ENCODE measurements at places on chromosomes 4 and X.

- DNase-seq = no peak
These were observed 3.6 kb upstream of the LEF1 start for GRCh38 chr4:108172231-108172752.

GRCh38 chr4:967113-968104 is 6.0 kb downstream of the DGKQ start:
- DNase-seq = no peak

GRCh38 chr4:5018603-5019002 is 655 bp downstream of the CYTL1 start:
- DNase-seq = no peak

DNA sequence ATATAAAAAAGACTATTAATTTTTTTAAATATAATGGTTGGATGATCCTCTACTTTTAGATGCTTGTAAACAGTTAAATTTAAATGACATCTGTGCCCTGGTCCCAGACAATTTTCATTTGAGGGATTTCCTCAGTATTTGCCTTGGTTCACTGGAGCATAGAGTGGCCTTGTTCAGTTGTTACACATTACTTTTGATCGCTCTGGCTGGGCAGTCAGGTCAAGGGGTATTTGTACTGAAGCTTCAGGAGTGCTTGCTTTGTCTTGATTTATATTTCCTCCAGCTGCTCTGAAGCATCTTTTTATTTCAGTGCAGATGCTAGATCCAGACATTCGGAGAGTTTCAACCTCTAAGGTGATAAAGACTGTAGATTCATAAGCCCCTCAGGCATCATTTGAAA is 50.0 kb downstream of the COMMD8 start:
- no peak for DNase-seq

DNA sequence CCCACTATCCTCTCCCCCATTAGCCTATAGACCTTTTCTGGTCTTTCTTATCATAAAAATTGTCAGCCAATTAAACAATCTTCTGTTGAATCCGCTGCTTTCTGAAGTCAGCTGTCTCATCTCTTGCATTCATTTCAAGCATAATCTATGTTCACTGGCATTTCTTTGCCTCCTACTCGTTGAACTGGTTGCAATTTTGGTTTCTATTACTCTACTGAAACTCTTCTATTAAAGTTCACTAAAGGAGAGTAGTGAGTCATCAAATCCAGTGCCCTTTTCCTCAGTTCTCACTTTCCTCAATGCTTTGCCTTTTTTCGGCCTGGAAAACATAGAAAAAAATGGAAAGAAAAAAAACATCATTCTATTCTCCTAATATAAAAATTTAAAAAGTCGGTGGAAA is 23.9 kb upstream of the CXCL13 start:
- no peak for DNase-seq

GRCh38 chrX:42085836-42086235 is 162.5 kb upstream of the CASK start:
- no peak for DNase-seq

DNA sequence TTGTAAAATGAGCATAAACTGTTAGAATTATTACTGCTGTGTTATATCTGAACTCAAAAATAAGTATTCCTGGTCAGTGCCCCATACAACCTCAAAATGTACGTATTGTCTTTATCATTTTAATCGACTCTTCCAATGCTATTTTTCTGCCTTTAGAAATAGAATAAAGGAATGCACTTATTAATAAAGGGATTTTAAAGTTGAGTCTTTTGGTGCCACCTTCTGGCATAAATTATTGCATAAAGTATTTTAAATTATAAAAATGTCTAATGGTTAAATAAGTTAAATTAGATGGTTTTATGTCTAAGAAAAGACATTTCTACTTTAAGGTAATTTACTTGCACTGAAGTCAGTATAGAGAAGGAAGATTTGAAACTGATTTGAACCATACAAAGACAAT is 424.0 kb upstream of the NDST4 start:
- DNase-seq = no peak

Data from AG08396 (cell line).